ENCODE measurements at places on chromosomes 5 and 9.
A peak's percentile ranks its signal among the peaks of the same experiment; 100 is the strongest.

- ATAC-seq = no peak
These were observed 255.4 kb downstream of the FAM114A2 start for GRCh38 chr5:153783362-153783658.

DNA sequence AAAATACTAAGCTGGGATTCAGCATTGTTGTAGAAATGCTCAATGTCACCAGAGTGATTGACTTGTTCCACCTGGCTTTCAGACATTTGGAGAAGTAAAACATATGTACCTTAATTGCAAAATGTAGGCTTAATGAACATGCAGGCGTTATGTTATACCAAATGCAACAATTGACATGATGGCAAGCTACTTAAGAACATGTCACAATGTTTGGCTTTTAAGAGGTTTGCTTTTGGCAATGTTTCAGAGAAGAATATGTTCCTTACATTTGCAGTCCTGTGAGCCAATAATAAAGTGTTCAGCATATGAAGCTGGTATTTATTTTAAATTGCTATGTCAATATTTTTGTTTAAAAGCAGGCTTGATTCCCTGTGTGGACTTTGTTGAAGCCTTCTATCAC lies 111.7 kb upstream of the NUDT12 start:
- ATAC-seq = no peak

GRCh38 chr5:117357886-117358285 lies 783.3 kb upstream of the SEMA6A start:
- no peak for ATAC-seq

GRCh38 chr5:162274679-162275078 lies 207.1 kb downstream of the GABRG2 start:
- ATAC-seq = no peak

GRCh38 chr9:109568568-109569210 lies 70.6 kb upstream of the PTPN3 start:
- no peak for ATAC-seq

GRCh38 chr5:29853711-29854220 lies 1339.7 kb upstream of the CDH6 start:
- no peak for ATAC-seq

GRCh38 chr5:99061711-99062110 lies 132.9 kb upstream of the CHD1 start:
- ATAC-seq = no peak

DNA sequence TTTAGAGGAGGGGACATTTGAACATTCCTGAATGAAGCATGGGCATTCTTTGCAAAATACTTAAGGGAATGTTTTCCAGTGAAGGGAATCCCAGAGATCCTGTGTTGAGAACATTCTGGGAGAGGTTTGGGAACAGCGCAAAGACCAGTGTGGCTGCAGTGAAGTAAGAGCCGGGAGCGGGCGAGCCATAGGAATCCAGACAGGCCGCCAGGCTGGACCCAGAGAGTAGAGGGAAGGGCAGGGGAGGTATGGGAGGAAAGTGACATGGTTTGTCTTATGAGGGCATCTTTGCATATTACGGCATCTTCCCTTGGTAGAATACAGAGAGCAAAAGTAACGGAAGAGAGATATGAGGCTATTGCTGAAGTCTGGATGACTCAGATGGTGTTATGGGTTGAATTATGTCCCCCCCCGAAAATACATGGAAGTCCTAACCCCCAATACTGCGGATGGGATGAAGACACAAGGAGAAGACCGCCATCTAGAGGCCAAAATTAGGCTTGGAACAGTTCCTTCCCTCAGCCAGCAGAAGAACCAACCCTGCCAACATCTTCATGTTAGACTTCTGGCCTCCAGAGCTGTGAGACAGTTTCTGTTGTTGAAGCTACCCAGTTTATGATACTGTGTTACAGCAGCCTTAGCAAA lies 268.2 kb downstream of the MAST4 start:
- peak; percentile 61 for ATAC-seq

DNA sequence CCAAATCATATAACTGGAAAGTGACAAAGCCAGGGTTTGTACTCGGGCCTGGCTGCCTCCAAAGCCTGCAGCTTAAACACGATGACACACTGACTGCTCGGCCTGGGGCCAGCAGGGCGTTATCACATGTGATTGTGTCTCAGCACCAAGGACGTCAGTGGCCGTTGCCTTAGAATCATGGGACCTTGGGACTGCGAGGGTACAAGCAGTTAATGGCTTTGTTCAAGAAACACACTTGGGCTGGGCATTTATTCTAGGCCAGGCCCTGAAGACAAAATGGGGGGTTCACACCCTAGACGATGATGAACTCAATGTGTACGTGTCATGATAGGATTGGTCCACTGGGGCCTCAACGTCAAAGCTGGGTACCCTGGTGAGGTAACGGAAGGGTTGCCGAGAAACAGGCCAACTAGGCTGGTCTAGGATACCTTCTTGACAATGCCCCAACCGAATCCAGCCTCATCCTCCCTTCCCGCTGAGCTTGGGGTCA lies 13.0 kb downstream of the SH3PXD2B start:
- no peak for ATAC-seq

DNA sequence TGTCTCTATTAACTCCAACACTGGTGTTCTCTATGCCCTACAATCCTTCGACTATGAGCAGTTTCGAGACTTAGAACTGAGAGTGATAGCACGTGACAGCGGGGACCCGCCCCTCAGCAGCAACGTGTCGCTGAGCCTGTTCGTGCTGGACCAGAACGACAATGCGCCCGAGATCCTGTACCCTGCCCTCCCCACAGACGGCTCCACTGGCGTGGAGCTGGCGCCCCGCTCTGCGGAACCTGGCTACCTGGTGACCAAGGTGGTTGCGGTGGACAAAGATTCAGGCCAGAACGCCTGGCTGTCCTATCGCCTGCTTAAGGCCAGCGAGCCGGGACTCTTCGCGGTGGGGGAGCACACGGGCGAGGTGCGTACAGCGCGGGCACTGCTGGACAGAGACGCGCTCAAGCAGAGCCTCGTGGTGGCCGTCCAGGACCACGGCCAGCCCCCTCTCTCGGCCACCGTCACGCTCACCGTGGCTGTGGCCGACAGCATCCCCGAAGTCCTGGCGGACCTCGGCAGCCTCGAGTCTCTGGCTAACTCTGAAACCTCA lies 2.0 kb downstream of the PCDHGA11 start:
- no peak for ATAC-seq

GRCh38 chr5:68379275-68380036 lies 163.9 kb downstream of the PIK3R1 start:
- ATAC-seq = no peak

GRCh38 chr5:389891-390622 lies 52.9 kb upstream of the EXOC3 start:
- no peak for ATAC-seq

GRCh38 chr5:123722451-123722850 lies 210.5 kb downstream of the CSNK1G3 start:
- ATAC-seq = no peak

DNA sequence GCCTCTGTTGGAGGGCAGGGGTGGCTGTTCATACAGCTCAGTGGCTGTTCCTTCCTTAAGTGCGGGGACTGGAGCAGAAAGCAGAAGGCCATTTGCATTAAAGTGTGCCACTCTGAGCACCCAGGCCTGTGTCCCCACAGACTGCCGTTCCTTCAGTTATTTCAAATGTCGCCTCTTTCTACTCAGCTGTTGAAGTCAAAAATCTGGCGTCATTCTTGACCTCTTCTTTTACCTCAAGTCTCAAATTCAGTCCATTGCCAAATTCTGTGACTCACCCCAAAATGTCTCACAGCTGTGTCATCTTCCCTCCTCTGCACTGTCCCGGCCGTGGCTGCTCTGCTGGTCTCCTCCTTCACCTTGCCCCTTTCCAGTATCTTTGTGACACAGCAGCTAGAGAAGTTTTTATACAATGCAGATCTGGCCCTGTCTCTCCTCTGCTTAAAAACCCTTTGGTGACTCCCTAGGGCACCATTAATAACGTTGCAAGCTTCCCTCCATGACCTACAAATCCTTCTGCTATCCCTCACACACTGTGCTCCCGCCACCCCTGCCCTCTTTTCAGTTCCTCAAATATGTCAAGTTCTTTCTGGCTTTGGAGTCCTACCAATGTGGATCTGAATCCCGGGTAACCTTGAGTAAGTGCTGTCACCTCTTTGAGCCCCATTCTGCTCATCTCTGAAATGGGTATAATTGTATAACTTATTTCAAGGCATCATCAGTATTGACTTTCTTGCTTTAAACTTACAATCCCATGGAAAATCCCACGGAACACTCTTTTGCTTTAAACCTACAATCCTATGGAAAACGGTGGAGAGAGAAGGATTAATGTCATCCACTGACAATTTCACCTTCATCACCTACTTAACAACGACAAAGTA lies 98.3 kb upstream of the BOD1 start:
- no peak for ATAC-seq

DNA sequence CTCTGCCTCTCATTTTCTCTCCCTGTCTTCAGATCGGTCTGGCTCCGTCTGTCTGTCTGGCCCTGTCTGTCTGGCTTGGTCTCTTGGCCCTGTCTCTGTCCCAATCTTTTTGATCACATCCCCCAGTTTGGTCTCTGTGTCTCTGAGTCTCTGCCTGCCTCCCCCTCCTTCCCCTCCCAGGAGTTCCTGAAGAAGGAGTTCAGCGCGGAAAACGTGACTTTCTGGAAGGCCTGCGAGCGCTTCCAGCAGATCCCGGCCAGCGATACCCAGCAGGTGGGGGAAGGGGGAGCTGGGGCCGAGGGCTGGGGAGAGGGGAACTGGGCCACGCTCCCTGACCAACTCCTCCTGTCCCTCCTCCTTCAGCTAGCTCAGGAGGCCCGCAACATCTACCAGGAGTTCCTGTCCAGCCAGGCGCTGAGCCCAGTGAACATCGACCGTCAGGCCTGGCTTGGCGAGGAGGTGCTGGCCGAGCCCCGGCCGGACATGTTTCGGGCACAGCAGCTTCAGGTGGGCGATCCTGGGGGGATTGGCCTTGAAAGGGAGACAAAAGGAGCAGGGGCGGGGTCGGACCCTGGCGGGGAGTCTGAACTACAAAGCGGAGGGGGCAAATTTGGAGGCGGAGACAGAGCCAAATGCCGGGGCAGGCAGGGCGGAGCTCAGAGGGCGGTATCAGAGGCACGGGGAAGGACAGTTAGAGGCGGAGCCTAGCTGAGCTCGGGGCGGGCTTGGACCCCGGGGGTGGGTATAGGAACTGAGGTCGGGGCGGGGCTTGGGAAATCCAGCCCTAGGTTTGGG lies 9.0 kb downstream of the RGS14 start:
- no peak for ATAC-seq

- no peak for ATAC-seq
These were observed 20.5 kb downstream of the ADRB2 start for GRCh38 chr5:148846930-148847329.

- no peak for ATAC-seq
These were observed 61.0 kb downstream of the TRIO start for GRCh38 chr5:14204011-14204670.

DNA sequence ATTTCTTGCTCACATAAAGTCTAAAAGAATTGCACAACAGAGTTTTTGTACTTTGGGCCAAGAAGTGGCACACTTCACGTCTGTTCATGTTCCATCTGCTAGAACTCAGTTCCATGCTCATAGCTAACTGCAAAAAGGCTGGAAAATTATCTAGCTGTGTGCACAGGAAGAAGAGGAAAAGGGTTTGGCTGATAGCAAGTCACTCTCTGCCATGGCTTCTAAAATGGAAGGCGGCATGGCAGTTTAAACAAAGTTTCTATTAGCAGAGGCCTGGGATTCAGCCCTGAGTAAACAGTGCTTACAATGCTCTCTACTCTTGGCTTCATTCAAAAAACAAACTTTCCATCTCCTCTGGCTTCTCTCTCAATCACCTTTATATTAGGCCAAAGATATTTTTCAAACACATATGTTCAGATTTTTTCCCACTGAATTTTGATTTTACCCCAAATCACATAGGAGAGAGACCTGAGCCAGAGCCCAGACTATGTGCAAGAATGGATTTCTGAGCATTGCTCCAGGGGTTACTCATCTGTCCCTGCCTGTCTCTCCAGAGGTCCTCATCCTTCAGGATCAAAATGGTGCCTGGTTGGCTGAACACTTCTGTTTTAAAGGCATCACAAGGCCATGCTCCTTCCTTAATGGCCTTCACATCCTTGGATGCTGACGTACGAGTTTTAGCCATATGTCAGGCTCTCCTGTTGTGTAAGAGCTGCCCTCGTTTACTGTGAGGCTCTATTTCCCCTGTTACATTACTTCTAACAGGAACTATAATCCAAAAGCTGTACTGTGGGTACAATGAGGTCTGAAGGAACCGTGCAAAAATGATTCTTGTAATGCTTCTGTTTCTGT lies 226.6 kb downstream of the SAXO1 start:
- no peak for ATAC-seq

DNA sequence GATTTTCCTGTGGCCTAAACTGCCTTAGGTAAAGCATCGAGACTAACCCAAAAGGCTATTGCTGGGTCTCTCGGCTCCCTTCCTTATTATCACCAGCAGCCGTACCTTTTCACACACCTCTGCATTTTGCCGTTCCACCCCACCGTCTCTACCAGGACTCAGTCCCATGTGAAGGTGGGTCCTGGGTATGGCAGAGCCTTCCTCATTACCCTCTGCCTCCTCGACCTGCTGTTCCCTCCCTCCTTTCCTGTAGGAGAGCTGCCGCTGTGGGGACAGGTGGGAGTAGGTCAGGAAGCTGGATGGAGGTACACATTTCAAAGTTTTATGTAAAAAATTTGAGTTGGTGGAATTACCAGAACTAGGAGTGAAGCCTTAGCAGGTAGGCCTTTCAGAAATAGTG lies 1.8 kb downstream of the CCL28 start:
- ATAC-seq = no peak

DNA sequence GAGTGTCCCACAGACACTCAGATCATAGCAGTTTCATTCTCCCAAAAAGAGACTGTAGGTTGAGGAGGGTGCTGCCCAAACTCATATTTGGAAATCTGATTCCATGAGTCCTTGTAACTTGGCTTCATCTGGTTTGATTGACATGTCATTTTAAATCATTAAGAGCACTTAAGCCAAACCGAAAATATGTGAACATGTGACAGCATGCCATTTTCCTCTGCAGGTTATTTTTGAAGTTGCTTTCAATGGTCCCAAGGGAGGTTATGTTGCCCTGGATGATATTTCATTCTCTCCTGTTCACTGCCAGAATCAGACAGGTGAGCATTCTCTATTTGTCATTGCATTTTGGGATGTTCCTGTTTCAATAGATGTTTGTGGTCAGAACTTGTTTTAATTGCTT lies 87.6 kb downstream of the MAMDC2 start:
- ATAC-seq = no peak

DNA sequence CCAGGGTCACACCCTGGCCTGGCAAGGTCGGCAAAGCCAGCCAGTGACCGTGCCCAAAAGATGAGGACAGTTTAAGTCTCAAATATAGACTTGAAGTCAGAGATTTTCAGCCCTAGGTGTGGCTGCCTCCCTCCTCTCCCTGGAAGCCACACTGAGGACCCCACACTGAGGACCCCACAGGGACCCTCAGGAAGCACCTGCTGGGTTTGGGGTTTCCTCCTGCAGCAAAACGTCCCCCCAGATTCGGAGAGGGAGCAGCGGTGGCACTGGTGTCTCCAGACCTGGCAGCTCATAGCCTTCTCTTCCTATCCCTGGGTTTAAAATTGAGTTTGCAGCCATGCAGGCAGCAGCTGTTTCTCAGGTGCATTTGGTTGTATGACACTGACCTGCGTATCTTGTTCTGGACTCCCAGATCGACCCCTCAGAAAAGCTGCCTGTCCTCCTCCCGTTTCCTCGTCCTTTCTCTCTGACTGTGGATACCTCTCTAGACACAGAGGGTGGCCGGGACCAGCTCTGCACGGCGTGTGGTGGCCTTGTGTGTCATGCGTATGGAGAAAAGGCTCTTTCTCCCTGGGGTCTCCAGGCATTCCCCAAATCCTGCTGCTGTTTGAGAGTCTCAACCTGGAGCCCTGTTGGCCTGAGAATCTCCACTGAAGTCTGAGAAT lies 36.6 kb downstream of the MRPL36 start:
- ATAC-seq = no peak

Measured in activated CD4-positive, CD25-positive, alpha-beta regulatory T cell treated with anti-CD3 and anti-CD28 coated beads, Interleukin-2, amount 50 U/mL, for 24 hours (primary cell).